Activated CD4-positive, alpha-beta T cell treated with anti-CD3 and anti-CD28 coated beads, Interleukin-2, amount 50 U/mL, for 4 hours (primary cell): ENCODE measurements at places on chromosomes 3 and 15.

DNA sequence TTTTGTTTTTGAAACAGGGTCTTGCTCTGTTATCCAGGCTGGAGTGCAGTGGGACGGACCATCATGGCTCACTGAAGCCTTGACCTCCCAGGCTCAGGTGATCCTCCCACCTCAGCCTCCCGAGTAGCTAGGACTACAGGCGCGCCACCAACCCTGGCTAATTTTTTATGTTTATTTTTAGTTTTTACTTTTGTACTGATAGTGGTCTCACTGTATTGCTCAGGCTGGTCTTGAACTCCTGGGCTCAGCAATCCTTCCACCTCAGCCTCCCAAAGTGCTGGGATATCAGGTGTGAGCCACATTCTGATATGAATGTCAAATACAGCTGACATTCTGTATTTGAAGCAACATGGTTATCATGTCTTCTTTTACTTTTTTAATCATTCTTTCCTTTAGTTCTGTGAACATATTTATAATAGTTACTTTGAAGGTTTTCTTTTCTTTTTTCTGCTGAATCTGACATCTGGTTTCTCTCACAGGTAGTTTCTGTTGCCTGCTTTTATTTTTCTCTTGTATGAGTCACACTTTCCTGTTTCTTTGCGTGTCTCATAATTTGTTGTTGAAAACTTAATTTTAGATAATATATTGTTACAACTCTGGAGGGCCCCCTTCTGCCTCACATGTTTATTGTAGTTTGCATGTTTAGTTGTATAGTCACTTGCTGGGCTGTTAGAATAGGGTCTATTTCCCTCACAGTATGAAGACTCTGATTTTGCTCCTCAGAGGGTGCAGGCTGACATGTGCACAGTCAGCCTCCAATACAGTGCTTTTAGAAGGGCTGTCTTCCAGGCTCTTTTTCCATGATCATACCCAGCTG, 8.4 kb upstream of the CNTN4 start:
- DNase-seq: no peak

GRCh38 chr3:182364723-182365650, 428.3 kb upstream of the ATP11B start:
- DNase-seq: no peak

DNA sequence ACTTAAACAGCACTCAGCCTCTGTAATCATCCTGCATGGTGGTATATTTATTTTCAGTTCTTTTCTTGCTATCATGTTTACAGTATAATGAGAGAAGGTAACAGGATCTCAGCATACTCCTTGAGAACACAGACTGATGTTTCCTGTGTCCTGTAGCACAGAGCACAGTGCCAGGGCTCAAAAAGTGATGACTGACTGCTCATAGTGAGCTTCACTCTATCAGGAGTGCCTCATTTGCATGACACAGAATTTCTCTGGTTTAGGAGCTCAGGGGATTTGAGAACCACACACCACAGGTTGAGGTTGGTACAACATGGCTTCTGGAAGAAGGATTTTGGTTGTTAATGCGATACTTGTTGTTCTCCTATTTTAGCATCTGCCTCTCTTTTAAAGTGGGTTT, 68.5 kb upstream of the SLC2A2 start:
- DNase-seq: no peak

- DNase-seq: no peak
These were observed 25.9 kb upstream of the GABRG3 start for GRCh38 chr15:26945046-26945445.

GRCh38 chr15:59553879-59554735, 57.5 kb upstream of the GCNT3 start:
- DNase-seq: no peak

DNA sequence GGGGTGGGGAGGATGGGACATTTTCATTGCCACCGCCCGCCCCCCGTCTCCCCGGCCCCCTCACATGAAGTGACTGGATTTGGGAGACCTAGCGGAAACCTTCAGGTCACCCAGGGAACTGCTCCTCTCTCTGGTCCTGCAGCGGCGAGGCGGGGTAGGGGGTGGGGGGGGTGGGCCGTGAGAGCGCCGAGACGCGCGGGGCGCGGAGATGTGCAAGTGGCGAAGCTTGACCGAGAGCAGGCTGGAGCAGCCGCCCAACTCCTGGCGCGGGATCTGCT, 712 bp upstream of the MME start:
- no peak for DNase-seq

GRCh38 chr3:143475981-143476380, 356.4 kb downstream of the CHST2 start:
- no peak for DNase-seq

DNA sequence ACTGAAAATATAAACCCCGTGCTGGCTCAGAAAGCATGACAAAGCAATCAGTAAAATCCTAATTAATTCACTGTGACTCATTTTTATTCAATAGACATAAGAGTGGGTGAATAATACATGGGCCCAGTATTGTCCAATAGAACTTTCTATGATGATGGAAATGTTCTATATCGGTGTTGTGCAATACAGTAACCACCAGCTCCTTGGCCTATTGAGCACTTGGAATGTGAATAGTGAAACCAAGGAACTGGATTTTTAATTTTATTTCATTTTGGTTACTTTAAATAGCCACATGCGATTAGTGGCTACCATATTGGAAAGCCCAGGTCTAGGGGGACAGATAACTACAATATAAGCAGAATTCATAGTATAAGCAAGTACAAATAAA, 69.8 kb upstream of the PPP2R3A start:
- DNase-seq: no peak

GRCh38 chr3:138397983-138398382, 36.4 kb upstream of the ESYT3 start:
- no peak for DNase-seq

- DNase-seq: no peak
These were observed 234.2 kb downstream of the GRM7 start for GRCh38 chr3:7095116-7095515.

DNA sequence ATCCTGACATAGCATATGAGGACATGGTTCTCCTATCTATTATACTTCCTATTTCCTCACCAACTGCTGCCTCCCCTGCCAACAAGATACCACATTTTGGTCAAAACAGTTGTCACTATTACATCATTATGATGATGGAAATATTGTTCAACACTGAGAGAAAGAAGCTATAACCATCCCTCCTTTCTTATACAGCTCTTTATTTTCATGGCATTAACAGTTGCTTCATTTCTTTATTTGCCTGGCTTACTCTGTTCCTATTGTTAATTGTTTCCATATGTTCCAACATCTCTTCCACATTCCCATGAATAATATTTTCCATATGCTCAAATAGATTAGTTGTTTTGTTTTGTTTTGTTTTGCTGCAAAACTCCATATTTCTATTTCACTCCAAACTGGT, 40.8 kb upstream of the FILIP1L start:
- no peak for DNase-seq

DNA sequence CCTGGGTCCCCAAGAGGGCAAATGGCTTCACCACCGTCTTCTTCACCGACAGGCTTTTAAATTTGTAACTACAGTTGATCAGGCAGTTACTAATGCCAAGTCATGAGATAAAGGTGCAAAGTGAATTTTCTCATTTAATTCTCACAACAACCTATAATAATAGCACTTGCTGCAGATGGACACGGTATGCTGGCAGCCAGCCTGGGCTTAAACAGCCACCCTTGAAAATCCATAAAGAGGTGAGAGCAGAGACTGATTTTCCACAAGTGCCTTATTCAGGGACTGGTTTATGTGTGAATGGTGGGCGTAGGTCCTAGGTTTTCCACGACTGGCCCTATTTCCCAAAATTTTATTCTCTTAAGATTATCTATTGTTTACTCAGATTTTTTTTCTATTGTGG, 117.8 kb downstream of the RAB11A start:
- no peak for DNase-seq

GRCh38 chr15:33371159-33371558, 60.4 kb downstream of the RYR3 start:
- no peak for DNase-seq

DNA sequence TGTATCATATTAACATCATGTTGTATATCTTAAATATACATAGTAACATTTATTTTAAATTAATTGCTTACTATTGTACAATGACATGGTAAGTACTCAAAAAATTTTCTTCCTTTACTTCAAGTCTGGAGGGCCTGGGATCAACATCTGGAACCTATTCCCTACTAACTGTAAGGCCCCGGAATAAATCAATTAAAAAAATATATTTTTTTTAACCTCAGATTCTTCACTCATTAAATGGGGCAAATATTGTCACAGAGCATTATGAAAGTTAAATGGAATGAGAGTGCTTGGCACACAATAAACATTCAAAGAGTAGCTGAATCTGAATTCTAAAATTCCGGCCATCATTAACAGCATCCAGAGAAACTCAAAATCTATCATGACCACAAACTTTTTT, 16.5 kb downstream of the GSK3B start:
- DNase-seq: no peak

DNA sequence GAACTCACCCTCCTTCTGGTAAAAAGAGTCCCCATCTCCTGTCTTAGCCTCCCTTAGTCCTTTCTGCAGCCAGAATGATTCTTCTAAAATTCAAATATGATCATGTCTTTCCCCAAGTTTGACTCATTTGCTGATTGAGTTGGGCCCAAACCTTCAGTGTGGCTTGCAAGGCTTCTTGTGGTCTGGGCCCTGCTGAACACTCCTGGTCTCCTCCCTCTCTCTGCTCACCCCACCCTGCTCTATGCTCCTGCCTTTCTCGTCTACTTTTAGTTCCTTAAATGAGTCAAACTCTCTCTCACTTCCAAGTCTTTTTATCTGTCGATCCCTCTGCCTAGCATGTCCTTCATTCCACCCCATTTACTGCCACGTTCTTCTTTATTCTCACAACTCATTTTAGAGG, 72.6 kb downstream of the CCR1 start:
- DNase-seq: no peak

DNA sequence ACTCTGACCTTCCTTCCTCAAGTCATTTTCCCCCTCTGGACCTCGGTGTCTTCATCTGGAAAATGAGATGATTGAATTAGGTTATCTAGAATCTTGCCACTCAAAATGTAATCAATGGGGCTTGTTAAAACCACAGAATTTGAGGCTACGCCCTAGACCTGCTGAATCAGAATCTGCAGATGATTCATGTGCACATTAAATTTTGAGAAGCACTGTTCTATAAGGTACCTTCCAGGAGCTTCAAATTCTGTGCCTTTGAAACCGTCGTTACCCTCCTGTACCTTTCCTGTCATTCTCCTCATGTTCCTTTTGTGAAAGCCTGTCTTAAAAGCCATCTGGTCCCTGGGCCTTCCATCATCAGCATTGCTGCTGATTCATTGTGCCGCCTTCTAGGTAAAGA, 172.4 kb upstream of the TOPAZ1 start:
- no peak for DNase-seq

DNA sequence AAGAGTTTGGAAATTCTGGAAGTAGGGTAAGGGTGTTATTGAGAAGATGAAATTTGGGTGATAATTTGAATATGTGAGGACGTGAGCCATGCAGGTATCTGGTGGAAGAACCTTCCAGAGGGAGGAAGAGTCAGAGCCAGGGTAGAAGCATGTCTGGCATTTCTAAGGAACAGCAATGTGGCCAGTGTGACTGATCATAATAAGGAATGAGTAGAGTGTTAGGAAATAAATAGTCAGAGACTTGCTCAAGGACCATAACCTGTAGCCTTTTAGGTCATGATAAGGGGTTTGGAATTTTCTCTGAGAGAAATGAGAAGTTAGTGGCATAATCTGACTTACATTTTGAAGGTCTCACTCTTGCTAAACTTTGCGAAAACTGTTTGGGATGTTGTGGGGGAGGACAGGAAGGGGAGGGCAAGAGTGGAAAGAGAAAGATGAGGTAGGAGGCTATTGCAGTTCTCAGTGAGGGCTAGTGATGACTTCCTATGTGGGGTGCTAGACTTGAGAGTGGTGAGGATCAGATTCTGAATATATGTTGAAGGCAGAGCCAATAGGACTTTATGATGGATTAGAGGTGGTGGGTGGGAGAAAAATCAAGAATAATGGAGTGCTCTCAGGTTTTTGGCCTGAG, 568.3 kb downstream of the AGBL1 start:
- no peak for DNase-seq
